NCI-H345 (cell line): ENCODE measurements at places on chromosomes 3 and 15.

DNA sequence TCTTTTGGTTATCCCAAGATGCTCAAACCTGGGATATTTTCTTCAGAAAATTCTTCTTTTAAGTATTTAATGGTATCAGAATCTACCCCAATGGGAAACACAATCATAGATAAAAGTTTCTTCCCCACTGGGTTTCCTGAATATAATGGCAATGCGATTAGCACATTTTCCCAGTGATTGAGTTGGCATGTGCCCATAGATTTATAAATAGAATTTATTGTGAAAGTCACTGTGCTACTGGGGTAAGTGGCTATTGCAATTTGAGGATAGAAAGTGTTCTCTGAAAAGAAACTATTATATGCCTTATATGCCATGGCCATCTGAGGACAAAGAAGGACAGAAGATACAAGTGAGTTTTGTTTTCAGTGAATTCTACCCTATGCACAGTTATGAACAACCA lies 99.0 kb upstream of the RBMS3 start:
- no peak for DNase-seq

DNA sequence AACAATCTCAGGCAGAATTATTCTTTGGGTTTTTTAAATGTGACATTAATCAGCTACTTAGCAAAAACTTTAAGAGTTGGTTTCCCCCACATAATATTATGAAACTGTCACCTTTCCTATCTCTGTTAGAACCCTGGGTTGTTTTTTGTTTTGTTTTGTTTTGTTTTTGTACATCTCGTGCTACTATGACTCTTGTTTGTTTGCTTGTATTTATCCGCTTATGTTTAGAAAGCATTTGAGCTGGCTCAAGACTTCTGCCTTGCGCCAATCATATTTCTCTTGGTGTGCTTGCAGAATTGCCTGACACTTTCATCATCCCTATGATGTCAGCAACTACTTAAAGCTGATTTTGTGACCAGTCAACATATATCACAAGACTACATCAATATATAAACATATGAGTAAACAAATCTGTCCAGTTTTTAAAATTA lies 116.9 kb downstream of the DCLK3 start:
- no peak for DNase-seq

GRCh38 chr3:84998545-84998944 lies 39.8 kb downstream of the CADM2 start:
- DNase-seq, result no peak

DNA sequence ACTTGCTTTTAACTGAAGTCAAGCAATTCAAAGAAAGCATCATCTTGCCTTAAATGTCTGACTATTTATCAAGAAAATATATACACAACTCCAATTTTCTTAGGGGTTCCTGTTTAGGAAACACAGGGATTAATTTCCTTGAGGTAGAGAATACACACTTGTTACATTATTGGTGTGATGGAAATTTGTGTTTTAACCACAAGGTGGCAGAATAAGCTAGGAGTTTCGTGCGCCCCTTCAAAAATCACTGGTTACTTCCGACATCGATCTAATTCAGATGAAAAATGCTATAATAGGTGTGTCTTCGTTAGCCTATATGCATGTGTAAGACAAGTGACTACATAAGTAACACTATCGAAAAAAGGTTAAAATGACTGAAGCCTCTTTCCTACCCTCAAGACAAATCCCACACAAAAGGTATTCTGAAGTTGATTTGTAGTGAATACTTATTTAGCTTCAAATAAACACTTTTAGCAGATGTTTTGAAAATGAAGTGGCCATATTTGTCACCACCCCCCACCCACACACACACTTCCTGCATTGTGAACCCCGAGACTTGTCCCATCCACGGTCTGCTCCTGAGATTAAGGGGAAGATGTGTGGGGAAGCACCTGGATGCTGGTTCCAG lies 246.5 kb downstream of the ROBO1 start:
- peak; percentile 45 for DNase-seq

DNA sequence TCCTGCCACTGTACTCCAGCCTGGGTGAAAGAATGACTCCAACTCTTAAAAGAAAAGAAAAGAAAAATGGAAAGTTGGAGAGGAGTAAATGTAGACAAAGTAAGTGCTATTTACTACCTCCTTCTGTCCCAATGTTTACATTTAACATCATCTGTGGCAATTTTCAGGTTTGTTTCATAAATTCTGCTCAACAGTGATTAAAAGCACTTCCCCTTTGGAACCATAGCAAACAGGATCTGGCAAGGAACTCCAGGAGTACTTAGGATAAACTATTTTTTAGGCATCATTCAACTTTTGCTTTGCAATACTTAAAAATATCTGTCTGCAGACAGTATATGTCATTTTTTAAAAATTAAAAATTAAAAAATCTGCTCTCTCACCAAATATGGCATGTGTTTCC lies 5.5 kb upstream of the CX3CR1 start:
- no peak for DNase-seq

- DNase-seq, result no peak
Measured at GRCh38 chr3:59908701-59909100, 858.9 kb upstream of the CFAP20DC start.

GRCh38 chr3:141006344-141006743 lies 44.8 kb upstream of the SPSB4 start:
- DNase-seq, result no peak
